GM06990 (cell line): ENCODE measurements at places on chromosomes 3 and 15.

DNA sequence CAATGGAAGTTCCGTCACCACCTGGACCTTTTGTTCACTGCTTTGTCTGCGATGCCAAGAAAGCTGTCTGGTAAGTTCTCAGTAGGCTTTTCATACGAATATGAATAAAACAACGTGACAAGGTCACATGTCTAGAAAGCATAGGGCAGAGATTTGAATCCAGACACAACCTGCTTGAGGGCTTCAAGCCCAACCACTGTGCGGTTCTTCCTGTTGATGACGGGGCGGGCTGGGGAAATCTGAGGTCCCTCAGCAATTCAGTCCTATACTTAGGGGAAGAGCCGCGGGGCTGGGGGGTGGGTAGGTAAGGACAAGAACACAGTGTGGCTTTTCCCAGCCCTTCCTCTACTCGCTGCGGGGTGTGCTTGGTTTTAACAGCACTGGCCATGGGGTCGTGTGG, 32.4 kb upstream of the SMAD3 start:
- no peak for DNase-seq

DNA sequence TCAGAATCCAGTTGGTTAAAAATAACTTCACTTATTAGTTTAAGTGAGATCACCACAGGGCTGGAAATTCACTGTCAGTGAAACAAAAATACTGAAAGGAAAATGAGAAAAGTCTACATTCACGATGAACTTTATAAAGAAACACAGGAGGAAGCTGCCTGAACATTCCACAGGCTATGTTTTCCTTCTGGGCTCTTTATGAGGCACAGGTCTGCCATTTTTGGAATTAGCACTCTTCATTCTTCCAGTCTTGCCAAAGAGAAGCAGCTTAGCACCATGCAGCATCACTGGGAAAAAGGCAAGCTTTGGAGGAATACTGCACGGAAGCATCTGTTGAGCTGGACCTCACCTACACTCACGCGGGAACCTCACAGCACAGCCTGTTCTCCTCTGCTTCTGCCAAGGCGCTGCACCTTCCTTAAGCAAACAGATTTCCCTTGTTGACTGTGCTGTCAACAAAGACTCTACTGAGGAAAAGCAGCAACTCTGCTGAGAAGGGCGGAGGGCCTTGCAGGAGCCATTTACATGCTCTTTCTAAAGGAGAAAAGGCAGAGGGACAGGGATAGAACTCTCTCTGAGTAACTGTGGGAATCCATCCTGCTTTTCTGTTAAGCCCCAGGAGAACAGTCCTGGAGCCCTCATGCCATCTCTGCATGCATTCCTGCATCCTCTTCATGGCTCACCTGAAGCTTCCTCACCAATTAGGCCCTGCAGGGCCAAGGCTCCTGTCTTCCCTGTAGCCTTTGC, 15.7 kb downstream of the SUSD5 start:
- no peak for DNase-seq

DNA sequence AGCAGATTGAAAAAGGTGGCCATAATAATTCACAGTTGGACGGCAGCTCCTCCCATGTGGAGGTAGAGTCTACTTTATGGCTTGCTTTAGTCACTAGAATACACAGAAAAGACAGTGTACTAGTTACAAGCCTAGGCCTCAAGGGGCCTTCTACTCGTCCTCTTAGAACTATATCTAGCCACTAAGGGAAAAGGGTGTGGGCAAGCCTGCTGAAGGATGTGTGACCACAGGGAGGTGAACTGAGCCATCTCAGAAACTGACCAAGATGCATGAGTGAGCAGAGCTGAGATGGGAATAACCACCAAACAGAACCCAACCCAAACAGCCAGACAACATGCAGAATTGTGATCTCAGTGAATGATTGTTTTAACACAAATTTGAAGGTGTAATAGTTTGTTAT, 335.6 kb upstream of the LMCD1 start:
- no peak for DNase-seq

GRCh38 chr3:40476478-40477470, at the start of gene ZNF619:
Gene ZNF619, plus strand, starts transcription at chr3:40477122. Its CDS starts 858 bp downstream, at chr3:40477980.
- peak; percentile 67 for DNase-seq

DNA sequence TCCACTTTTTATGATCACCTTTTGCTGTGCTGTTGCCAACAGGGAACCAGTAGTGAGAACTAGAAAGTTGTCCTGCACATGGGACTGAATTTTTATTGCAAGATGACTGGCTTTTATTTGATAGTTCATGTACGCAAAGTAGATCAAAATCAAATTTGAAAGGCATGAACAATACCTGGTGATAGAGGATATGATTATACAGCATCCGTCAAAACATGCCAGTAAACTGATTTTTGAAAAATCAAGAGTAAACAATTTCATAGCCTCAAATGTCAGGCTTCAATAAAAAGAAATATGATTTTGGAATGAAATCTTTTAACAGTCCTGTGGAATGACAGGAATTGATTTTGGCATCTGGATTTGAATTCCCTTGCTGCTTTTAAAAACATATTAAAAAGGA, 219.6 kb upstream of the LRRN1 start:
- DNase-seq: no peak
